ENCODE measurements at places on chromosomes 3 and 15.

DNA sequence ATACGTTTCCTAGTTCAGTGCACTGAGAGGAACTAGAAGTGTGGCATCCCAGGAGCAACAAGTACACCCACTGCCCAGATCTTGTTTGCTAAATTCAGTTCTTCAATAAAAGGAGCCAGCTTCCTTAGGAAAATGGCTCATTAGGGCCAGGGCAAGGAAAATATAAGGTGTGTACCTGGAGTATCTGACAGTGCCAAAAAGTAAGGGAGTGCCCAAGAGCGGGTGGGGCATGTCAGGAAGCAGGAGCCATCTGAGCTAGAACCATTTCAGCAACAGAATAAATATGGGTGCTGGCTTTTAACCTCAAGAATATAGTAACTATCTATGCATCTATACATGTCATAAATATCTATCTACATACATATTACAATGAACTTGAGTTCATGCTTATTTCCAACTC lies 44.1 kb downstream of the SLC41A3 start:
- DNase-seq: no peak

DNA sequence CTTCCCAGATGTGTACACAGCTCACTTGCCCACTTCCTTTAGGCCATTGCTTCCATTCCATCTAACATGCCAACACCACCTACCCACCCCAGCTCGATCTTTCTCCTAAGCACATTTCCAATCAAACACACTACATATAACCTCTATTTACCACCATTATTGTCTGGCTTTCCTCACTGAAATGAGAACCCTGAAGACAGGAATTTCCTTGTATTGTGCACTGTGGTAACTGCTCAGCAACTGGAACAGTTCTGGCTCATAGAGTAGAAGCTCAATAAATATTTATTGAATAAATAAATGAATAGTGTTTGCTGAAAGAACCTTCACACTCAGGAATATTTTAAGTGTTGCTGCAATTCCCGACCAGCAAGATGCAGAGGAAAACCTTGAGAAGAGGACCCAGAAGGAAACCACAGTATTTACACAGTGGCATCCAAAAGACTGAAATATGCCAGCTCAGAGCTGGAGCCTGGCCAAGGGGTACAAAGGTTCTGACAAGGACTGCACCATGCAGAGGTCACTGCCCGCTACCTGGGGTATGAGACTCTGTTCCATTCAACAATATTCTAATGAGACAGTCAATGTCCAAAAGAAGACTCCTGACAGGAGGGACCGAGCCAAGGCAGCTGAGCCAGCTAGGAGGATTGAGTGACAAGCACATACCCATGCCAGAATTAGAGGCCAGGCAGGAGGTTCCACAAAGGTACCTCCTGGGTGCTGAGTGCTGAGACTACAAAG lies 168.8 kb downstream of the NUP210 start:
- DNase-seq: no peak

- no peak for DNase-seq
These were observed 2.8 kb downstream of the C2CD4A start for GRCh38 chr15:62069551-62069950.

DNA sequence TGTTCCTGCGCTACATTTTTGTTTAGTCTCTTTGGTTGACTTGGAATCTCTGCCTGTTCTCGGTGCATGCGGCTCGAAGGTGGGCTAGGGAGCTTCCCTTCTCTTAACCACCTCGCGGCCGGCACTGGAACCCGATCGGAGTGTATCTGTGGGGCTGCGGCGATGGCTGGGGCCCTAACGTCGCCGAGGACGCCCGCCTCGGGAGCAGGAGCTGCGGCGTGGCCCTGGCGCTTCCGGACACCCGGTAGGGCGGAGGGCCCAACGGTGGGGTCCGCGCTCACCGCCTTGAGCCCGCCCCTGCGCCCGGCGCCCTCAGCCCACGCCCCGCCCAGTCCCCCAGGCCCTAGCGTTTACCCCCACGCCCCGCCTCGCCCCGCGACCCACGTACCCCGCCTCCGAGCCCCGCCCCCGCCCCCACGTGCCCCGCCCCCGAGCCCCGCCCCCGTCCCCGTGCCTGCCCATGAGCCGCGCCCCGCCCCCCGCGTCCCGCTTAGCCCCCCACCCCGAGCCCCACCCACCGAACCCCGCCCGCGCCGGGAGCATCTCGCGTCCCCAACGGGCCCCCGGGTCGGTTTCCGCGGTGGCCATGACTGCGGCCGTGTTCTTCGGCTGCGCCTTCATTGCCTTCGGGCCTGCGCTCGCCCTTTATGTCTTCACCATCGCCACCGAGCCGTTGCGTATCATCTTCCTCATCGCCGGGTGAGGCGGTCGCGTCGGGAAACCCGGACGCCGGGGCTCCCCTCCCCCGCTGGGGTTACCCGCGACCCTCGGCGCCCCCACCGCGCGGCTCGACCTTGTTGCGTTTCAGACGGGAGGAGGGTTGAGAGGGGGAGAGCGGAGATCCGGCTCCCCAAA lies at the start of gene APH1B:
APH1B (plus strand) TSS at position 568 of the 855 bp plus-strand sequence; CDS start at position 587, 19 bp downstream.
- peak; percentile 92 for DNase-seq

- DNase-seq: peak; percentile 75
These were observed 668 bp downstream of the MRAS start for GRCh38 chr3:138348754-138349739.

- peak; percentile 50 for DNase-seq
These were observed 3.6 kb downstream of the RPS17 start for GRCh38 chr15:82536409-82537350.

- DNase-seq: no peak
These were observed 27.3 kb upstream of the NMB start for GRCh38 chr15:84685304-84685703.

- DNase-seq: no peak
These were observed 82.8 kb upstream of the HES1 start for GRCh38 chr3:194053136-194053535.
